Activated CD4-positive, alpha-beta T cell treated with anti-CD3 and anti-CD28 coated beads for 36 hours (primary cell): ENCODE measurements at places on chromosomes 12 and 14. TPM values are rescaled to one million over a fixed set of nuclear protein-coding genes. Genes with fewer than 3 reads are reported as not detected.

Gene SIX4
- total RNA-seq, result not detected

Gene STON2
- total RNA-seq, result 0.19 TPM

GRCh38 chr12:2582631-2583030, 212.1 kb upstream of the FKBP4 start:
- no peak overlapping the region for H3K27ac ChIP-seq
- peaks cover 39% of the 10 kb centered on the region for H3K27me3 ChIP-seq
- DNase-seq, result no peak

DNA sequence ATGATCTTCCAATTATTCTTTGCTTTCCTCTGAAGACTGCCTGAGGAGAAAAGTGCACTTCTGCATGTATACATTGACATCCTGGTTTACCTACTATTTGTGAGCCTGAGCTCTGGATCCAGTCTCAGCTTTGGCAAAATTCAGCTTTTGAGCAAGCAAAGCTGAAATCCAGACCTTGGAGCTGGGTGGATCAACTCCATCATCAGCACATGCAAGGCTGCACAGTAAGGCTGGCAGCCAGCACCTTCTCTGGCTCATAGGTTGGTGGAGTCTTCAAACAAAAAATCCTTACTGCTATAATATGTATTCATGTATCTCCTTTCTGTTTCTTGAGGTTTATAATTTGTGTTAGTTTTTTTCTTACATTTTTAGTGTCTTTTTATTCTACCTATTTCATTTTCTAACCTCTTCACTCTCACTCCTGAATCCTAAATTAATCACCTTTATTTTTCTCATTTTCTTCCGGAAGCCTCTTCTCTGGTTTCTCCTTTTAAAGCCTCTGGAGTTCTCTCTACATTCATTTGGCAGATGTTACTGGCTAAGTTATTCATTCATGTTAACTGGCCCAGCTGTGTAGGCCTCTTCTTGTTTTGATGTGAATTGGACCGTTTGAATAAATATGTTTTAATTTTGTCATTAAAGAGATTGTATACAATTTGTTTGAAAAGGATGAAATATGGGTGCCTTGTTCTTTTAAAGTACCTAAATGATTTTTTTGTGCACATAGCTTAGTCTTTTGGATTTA, 224.8 kb downstream of the DACT1 start:
- H3K36me3 ChIP-seq, result no peaks in the 10 kb centered on the region
- H3K4me1 ChIP-seq, result no peaks in the 10 kb centered on the region
- no peak overlapping the region for H3K27ac ChIP-seq
- no peak for DNase-seq

Gene REC8
- 27.7 TPM for total RNA-seq

GRCh38 chr12:99522456-99522855, 125.1 kb upstream of the GARIN6 start:
- no peak overlapping the region for H3K27ac ChIP-seq
- DNase-seq, result no peak
- no peak overlapping the region for H3K4me3 ChIP-seq

GRCh38 chr12:92978607-92979006, 49.5 kb upstream of the EEA1 start:
- peaks cover 9% of the 10 kb centered on the region for H3K36me3 ChIP-seq
- no peak overlapping the region for H3K27ac ChIP-seq
- peaks cover 26% of the 10 kb centered on the region for H3K4me1 ChIP-seq
- DNase-seq, result no peak
- no peaks in the 10 kb centered on the region for H3K27me3 ChIP-seq
- H3K4me3 ChIP-seq, result no peak overlapping the region

DNA sequence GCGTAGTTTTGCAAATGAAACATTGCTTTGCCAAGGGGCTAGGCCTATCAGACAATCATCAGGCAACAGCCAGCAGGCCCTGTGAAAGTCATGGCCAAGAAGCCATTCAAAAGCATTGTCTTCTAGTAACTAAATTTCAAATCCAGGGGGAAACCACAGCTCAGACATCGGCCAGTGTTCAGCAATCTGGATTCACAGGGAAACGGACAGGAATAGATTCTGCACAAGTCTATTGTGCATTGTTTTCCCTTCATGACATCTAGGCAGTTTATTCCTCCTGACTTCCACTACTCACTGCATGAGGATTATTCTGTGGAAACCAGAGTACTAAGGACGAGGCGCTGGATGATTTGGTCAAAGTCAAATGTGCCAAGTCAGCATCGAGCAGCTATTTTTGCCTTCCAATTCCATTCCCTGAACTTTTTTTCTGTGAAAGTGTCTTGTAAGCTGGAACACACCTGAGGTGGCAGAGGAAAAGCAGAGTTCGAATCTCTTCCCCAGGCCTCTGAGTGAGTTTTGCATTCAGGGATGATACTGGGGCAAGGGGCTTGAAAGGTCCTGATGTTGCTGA, 75.4 kb downstream of the VCPKMT start:
- peak overlapping the region; percentile 99 for H3K27ac ChIP-seq
- peak overlapping the region; percentile 75 for H3K4me3 ChIP-seq
- peaks cover 45% of the 10 kb centered on the region for H3K36me3 ChIP-seq

Gene NANOG
- not detected for total RNA-seq

GRCh38 chr12:9634969-9635754, 27.4 kb upstream of the KLRB1 start:
- no peak overlapping the region for H3K4me3 ChIP-seq
- peak overlapping the region; percentile 17 for H3K27ac ChIP-seq
- peaks cover 43% of the 10 kb centered on the region for H3K4me1 ChIP-seq
- DNase-seq, result no peak
- H3K27me3 ChIP-seq, result no peaks in the 10 kb centered on the region
- H3K36me3 ChIP-seq, result peaks cover 33% of the 10 kb centered on the region

Gene ZBTB42
- total RNA-seq, result 1.5 TPM

- no peaks in the 10 kb centered on the region for H3K4me1 ChIP-seq
- no peaks in the 10 kb centered on the region for H3K36me3 ChIP-seq
- no peak for DNase-seq
- no peak overlapping the region for H3K4me3 ChIP-seq
- H3K27ac ChIP-seq, result no peak overlapping the region
- H3K27me3 ChIP-seq, result peaks cover 6% of the 10 kb centered on the region
Observed at GRCh38 chr12:131197490-131197889, 243.8 kb downstream of the ADGRD1 start.
